ENCODE measurements at places on chromosomes 16 and 17. TPM values are rescaled to one million over a fixed set of nuclear protein-coding genes. Genes with fewer than 3 reads are reported as not detected.

PLLP gene
- total RNA-seq = 3.1 TPM

CDK5R1 gene
- total RNA-seq = 3.9 TPM

SLC5A2 gene
- total RNA-seq = not detected

BAIAP2 gene
- 18.6 TPM for total RNA-seq

- no peaks in the 10 kb centered on the region for H3K27me3 ChIP-seq
- no peak overlapping the region for H3K27ac ChIP-seq
- H3K36me3 ChIP-seq = no peaks in the 10 kb centered on the region
Measured at GRCh38 chr17:57552114-57552624, 192.9 kb downstream of the CCDC182 start.

- H3K4me3 ChIP-seq = no peak overlapping the region
- H3K27ac ChIP-seq = no peak overlapping the region
- H3K27me3 ChIP-seq = no peaks in the 10 kb centered on the region
- H3K4me1 ChIP-seq = no peaks in the 10 kb centered on the region
- no peaks in the 10 kb centered on the region for H3K36me3 ChIP-seq
Measured at GRCh38 chr16:53915452-53916160, 211.7 kb downstream of the FTO start.

- no peaks in the 10 kb centered on the region for H3K27me3 ChIP-seq
- H3K36me3 ChIP-seq = no peaks in the 10 kb centered on the region
- no peak overlapping the region for H3K4me3 ChIP-seq
- H3K27ac ChIP-seq = no peak overlapping the region
- H3K4me1 ChIP-seq = no peaks in the 10 kb centered on the region
- DNase-seq = no peak
Measured at GRCh38 chr16:27906883-27907282, 156.6 kb downstream of the GSG1L start.

- H3K36me3 ChIP-seq = no peaks in the 10 kb centered on the region
- no peak for DNase-seq
- no peaks in the 10 kb centered on the region for H3K27me3 ChIP-seq
- H3K27ac ChIP-seq = no peak overlapping the region
- H3K4me3 ChIP-seq = no peak overlapping the region
- no peaks in the 10 kb centered on the region for H3K4me1 ChIP-seq
Measured at GRCh38 chr17:2735896-2736295, 13.6 kb downstream of the CCDC92B start.

DNA sequence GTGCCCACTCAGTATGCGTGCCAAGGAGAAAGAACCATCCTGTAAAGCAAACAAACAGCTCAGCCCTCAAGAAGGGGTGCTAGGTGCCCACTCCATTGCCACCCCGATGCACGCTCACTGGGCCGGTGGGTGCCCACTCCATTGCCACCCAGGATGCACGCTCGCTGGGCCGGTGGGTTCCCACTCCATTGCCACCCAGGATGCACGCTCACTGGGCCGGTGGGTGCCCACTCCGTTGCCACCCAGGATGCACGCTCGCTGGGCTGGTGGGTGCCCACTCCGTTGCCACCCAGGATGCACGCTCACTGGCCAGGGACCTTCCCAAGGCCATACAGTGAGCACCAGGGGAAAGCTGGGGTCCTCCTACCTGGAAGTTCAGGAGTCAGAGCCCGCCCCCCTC is 28.1 kb downstream of the HASPIN start:
- H3K36me3 ChIP-seq = no peaks in the 10 kb centered on the region
- no peak overlapping the region for H3K27ac ChIP-seq
- no peak overlapping the region for H3K4me3 ChIP-seq
- no peaks in the 10 kb centered on the region for H3K4me1 ChIP-seq
- no peaks in the 10 kb centered on the region for H3K27me3 ChIP-seq
- DNase-seq = no peak

DNA sequence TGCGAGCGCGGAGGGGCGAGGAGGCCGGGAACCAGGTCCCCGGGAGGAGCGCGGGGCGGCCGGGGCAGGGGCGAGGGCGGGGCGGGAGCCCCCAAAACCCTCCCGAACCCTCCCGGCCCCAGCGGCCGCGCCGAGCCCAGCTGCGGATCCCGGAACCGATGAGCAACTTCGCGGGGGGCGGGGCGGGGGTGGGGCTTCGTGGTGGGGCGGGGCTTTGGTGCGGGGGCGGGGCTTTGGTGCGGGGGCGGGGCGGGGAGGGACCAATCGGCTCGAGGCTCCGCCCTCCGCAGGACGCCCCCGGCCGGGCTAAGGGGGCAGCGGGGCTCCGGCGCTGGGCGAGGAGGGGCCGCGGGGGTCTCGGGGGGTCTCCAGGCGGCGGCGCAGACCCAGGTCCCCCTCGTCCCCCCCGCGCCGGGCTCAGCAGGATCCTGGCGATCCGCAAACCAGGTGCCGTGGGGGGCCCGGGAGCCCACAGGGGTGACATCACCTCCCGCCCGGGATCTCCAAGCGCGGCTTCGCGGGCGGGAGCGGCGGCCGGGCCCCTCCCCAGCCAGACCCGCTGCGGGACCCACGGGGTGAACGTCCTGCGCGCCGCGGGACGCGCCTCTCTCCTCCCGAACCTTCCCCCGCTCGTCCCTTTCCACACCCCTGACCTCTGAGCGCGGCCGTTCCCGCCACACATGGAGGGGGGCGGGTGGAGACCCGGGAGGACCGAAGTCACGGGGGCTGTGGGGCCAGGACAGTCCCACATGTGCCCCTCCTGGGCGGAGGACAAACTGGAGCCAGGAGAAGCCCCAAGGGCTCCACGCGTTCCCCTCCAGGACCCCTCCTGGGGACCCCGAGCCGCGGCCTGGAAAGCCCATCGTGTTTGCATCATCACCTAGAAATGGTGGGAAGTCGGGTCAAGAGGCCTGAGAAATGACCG is at the start of gene ABR:
Gene ABR, minus strand, starts transcription at position 164 of the 925 bp plus-strand sequence. CDS start 254 bp downstream, outside the sequence.
- peak within 1 kb of the TSS; percentile 53 for H3K4me3 ChIP-seq
- H3K27ac ChIP-seq = no peak within 1 kb of the TSS
- H3K27me3 ChIP-seq = no peaks in the 10 kb centered on the region
- peak; percentile 33 for DNase-seq
- H3K4me1 ChIP-seq = peaks cover 7% of the 10 kb centered on the region

DNA sequence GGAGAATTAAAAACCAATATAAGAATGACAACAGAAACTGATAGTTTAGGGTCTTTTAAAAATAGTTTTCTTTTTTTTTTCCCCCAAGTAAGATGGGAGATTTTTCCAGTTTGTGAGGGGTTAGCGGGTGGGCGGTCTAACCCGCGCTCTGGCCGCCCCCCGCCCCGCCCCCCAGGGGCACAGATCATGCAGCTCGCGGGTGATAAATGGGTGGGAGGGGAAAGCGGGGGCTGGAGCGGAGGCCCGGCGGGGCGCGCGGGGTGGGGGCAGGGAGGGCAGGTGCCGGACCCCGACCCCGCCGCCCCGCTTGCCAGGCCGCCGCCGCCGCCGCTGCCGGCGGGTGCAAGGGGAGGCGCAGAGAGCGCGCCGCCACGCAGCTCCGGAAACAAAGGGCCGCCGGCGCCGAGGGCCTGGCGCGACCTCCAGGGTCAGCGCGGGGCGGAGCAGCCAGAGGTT is 60.1 kb upstream of the GSE1 start:
- no peak overlapping the region for H3K27ac ChIP-seq
- no peaks in the 10 kb centered on the region for H3K36me3 ChIP-seq
- peak overlapping the region; percentile 29 for H3K4me3 ChIP-seq
- peaks cover 18% of the 10 kb centered on the region for H3K4me1 ChIP-seq

- no peak overlapping the region for H3K4me3 ChIP-seq
- H3K27ac ChIP-seq = no peak overlapping the region
- no peaks in the 10 kb centered on the region for H3K36me3 ChIP-seq
- peaks cover 5% of the 10 kb centered on the region for H3K27me3 ChIP-seq
Measured at GRCh38 chr17:66983414-66984021, 19.0 kb downstream of the CACNG4 start.

DNA sequence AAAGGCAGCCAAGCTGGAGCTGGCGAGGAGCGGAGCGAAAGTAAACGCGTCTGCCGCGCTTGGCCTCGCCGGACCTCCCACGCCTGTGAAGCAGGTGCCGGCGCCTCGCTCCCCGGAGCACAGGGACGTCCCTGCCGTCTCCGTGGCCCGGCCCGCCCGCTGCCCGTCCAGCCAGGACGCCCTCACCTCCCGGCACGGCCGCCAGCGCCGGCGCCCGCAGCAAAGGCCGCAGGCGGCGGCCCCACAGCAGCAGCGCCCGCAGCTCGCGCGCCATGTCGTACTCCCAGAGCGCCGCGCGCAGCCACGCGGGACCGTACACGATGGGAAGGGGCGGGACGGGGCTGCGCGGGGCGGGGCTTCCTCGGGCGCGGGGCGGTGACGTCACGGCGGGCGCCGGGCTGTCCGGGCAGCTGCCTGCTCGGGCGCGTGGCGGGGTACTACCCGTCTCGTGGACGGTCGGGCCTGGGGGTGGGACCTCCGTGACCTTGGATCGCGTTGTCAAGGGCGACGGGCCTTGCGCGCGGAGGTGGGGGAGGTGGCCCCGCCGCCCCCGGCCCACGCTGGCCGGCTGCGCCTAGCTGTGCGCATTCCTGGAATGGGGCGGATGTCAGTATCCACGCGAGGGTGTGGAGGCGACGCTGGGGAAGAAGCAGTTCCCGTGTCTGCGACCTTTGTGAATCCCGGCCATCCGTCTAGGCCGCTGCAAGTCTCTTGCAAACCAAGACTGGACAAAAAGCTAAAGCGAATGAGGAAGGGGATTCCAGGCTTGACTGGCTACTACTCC is at the start of gene TRAP1:
Gene TRAP1, minus strand, starts transcription at position 290 of the 784 bp plus-strand sequence. Its CDS starts 16 bp downstream, at position 274.
- peak within 1 kb of the TSS; percentile 71 for H3K27ac ChIP-seq
- H3K4me1 ChIP-seq = peaks cover 14% of the 10 kb centered on the region
- DNase-seq = peak; percentile 83
- H3K27me3 ChIP-seq = no peaks in the 10 kb centered on the region
- peak within 1 kb of the TSS; percentile 96 for H3K4me3 ChIP-seq

All from endothelial cell of umbilical vein (primary cell).